T47D (cell line): ENCODE measurements at places on chromosomes 11 and 22.

DNA sequence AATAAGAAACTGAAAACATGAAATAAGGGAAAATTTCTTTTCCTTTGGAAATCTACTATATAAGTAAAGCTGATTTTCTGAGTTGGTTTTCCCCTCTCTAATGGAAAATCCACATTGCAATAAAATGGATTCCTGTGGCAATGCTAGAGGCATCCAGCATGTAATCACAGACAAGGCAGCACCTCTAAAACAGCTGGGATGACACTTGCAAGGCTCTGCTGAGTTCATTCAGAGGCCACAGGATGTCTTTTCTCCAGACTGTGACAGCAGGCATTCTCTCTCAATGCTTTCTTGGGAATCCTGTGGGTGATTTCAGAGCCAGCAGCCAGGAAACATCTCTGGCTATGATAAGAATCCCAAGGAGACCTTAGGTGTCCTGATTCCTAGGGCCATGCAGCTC is 201.3 kb upstream of the BLID start:
- no peak for DNase-seq

DNA sequence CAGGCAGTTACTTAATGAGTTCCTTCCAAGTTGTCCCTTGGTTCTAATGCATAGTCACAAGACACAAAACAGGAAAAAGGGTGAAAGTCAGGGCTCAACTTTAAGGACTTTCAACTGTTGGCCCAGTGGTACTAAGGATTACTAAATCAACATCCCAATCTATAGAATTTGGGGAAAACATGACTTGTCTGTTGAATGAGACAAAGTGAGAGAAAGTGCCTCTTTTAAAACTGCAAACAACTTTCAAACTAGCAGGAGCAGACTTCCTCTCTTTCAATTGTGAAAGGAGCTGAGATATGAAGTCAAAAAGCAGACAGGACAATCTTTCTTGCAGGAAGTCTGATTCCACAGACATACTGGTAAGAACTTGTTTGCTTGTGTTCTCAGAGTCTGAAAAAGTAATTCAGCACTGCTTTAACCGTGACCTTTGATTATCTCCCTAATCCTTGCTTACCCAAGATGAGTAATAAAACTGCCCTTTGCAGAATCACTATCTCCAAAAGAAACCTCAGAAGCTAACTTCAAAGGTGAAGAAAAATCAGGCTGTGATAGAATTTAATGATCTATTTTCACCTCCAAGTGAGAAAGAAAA is 960.7 kb upstream of the RAG2 start:
- no peak for DNase-seq

- DNase-seq = no peak
Observed at GRCh38 chr11:46856605-46857343, 10.7 kb upstream of the CKAP5 start.

DNA sequence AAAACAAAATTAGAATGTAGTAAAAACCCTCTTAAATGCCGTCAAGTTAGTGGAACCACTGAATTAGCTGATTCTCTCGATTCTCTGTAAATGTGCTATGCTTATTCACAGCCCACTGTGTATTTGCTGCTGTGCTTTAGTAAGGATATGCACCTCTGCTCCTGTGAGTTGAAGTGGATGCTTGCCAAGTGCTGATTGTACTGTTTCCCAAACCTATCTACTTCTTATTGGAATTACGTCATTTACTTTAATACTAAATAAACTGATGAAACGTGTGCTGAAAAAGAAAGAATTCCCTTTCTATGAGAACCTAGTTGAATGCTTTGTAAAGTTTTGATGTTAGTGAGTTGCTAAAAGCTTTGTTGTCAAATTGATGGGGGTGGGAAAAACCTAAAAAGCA is 158.4 kb downstream of the LRRC4C start:
- no peak for DNase-seq

GRCh38 chr11:67345920-67346819 is 7.2 kb downstream of the POLD4 start:
- no peak for DNase-seq

DNA sequence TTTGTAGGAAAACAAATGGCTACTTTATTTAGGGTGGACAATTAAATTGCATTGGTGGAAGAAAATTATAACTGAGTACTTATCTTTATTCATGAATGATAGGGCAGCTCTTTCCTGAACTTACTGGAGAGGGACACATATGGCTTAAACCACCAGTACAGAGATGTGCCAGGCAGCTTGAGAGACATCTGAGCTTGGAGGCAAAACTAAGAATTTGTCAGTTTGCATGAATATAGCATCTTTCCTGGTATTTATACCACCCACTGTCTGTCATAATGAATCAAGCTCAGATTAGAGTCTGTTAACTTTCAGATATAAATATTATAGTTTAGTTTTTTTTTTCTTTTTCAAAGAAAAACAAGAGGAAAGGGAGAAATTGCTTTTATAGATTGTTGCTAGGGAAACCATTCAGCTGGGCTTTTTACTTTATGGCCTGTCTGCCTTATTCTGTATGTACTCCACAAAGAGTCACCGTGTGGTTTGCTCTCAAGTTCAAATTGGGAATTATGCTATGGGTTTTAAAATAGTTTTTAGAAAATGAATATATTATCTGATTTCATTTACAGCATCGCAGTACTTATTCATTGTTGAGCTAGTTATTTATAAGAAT is 477.0 kb upstream of the CHORDC1 start:
- DNase-seq = no peak

- no peak for DNase-seq
Observed at GRCh38 chr11:88098289-88098688, 77.0 kb downstream of the RAB38 start.

- no peak for DNase-seq
Observed at GRCh38 chr11:117384045-117384444, 56.4 kb downstream of the CEP164 start.

GRCh38 chr11:3220521-3221407 is 2.2 kb upstream of the MRGPRG start:
- DNase-seq = no peak

DNA sequence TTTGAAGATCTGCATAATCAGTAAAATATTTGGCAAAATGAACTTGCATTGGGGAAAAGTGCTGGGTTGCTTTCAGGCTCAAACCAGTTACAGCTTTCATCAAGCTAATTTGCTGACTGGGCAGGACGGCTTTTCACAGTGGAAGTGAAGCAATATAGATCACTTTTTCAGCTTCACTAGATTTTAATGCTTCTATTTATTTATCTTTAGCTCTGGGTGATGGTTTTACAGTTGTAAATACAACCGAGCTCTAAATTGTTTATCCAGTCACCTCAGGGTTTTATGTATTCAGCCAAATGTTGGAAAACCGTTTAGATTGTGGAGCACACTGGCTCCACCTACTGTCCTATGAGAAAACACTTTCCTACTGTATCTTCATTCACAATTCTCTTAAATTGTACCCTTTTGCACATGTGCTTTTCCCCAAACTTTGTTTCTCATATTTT is 58.2 kb downstream of the ACER3 start:
- DNase-seq = peak; percentile 83

GRCh38 chr22:39282645-39283321 is 36.6 kb downstream of the RPL3 start:
- DNase-seq = no peak

GRCh38 chr11:119805663-119806062 is 76.7 kb upstream of the NECTIN1 start:
- DNase-seq = no peak

GRCh38 chr11:66365166-66365565 is 6.4 kb downstream of the SLC29A2 start:
- DNase-seq = no peak

- no peak for DNase-seq
Observed at GRCh38 chr11:98183034-98183433, 837.7 kb upstream of the CNTN5 start.

DNA sequence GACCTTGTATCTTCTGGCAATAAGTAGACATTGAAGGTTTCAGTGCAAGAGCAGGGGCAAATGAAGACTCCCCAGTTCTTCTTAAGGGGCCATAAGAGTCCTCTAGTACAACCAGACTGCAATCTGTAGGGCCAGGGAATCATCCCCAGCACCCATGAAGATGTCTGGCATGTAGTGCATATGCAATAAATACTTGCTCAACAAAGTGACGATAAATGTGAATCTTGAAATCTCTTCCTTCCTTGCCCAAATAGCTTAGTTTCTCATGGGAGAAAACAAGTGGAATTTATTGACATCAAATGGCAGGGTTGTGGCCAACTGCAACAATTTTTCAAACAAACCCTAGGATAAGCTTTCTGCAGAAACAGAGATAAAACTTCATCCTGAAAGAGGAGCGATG is 107.6 kb downstream of the ABTB2 start:
- DNase-seq = no peak

DNA sequence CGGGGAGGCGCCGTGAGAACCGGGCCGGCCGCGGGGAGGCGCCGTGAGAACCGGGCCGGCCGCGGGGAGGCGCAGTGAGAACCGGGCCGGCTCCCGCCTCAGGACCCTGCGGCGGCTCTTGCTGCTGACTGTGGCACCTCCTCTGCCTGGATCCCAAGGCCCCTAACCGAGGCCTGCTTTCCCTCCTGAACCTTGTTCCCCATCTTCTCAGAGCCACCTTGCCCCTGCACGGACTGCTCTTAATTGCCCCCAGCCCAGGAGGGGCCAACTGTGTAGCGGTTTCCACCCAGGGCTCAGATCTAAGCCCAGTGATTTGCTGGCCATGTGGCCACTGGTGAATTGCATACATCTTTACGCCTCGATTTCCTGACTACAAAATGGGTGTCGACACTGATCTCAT is 112.2 kb upstream of the B3GAT1 start:
- DNase-seq = no peak

- DNase-seq = no peak
Observed at GRCh38 chr11:105033343-105033742, 1.6 kb downstream of the CASP1 start.

- DNase-seq = no peak
Observed at GRCh38 chr22:28029201-28029948, 110.3 kb upstream of the PITPNB start.

GRCh38 chr22:46696229-46696518 is 41.9 kb downstream of the CERK start:
- DNase-seq = no peak

- DNase-seq = no peak
Observed at GRCh38 chr11:131412061-131412460, 41.6 kb downstream of the NTM start.

DNA sequence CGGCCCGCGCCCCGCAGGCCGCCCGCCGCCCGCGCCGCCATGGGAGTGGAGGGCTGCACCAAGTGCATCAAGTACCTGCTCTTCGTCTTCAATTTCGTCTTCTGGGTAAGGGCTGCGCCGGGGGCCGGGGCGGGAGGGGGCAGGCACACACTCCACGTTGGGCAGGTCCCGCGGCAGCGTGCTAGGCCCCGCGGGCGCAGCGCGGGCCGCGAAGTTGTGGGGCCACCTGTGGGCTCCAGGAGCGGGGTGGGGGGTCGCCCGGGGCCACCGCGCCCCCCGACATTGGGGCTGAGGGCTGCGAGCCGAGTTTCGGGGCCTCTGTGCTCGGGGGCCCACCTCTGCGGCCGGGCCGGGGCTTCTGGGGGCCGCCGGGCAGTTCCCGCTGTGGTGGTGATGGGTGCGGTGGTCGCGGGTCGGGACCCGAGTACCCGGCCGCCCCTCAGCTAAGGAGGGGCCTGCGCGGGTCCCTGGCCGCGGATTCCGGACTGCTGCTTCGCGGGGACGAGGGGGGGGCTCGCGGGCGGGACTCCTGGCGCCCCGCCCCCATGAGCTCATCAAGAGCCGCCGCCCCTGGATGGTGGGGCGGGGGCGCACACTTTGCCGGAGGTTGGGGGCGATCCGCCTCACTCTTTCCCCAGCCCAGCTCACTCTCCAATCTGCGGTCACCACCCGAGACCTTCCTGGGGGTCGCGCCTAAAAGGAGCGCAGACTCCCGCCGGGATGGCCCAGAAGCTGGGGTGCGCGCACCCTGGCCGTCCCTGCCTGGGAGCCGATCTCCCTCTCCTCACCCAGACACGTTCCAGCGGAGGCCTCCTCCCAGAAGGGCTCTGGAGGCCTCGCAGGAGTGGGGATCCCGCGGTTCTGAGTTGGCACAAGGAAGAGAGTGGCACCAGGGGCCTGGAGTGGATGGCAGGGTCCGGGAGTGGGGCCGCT is 667 bp downstream of the CD81 start:
- DNase-seq = peak; percentile 52

- no peak for DNase-seq
Observed at GRCh38 chr11:130485983-130486382, 37.5 kb downstream of the ADAMTS15 start.
